ENCODE measurements at places on chromosomes 1 and 21.
A peak's percentile ranks its signal among the peaks of the same experiment; 100 is the strongest.

DNA sequence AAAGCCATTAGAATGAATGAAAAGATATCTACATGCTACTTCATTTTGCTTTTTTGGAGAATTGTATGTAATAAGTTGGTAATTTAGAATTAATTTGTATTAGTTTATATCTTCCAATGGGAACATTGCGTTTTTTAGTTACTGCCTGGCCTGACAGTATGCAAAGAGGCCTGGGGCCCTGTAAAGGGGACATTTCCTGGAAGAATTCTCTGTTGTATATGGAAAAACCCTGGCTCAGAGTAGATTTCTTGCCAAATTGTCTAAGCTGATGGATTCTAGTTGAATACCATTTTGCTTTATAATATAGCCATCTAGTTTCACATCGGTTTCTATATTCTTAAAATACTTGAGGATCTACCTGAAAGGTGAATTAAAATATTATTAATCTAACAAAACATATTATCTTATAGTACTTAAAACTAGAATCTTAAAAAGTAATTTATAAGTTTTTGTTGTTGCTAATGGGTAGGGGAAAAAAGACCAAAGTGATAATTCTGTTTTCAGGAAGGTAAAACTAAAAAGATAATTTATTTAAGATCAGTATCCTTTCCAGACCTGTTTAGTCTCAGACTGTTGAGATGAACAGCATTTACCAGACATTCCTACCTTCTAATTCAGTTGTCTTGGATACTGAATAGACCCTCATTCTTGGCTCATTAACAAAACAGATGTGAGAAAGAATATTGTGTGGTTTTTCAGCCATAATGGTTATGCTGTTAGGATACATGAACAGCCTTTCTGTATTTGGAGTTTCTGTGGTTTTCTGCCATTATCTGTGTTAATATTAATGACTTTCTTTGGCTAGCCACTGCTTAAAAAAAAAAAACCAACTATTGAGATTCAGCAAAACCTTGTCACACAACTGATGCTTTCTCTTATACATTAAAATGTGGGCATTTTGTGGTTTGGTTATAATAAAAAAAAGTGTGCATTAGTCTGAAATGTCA lies 4.8 kb downstream of the AGO3 start:
- DNase-seq: no peak

DNA sequence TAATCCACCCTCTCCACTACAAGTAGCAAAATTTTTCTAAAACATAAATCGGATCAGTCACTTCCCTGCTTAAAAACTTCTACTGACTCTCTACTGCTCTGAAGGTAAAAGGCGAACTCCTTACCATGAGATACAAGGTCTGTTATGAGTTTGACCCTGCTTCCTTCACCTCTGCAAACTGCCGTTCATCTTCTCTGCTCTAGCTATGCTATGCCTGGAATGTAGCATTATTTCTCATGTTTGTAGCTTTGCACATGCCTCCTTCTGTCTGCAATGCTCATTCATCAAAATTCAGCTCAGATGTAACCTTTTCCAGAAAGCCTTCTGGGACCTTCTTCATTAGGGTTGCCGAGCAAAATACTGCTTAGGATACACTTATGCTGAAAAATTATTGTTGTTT lies 30.8 kb downstream of the RPL5 start:
- no peak for DNase-seq

GRCh38 chr1:156910309-156910782 lies 10.1 kb upstream of the LRRC71 start:
- peak; percentile 42 for DNase-seq

DNA sequence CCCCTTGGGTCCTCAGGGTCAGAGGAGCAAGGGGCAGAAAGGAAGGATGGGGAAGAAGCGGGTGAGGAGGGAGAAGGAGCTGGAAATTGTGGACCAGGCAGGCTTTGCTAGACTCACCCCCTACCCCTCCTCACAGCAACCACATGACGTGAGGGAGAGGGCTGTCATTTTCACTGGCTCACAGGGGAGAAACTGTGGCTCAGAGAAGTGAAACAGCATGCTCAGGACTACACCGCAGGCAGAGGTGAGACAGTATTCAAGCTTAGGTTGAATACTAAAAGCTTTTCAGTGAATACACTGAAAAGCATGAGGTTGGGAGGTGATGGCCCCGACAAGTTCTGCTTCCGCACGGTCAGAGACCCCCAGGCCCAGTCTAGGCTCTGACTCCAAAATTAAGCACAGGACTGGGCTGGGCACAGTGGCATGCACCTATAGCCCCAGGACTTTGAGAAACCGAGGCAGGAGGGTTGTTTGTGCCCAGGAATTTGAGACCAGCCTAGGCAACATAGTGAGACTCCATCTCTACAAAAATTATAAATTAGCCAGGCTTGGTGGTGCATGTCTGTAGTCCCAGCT lies 1.2 kb upstream of the CLEC20A start:
- DNase-seq: no peak

GRCh38 chr1:116717318-116717717 lies 36.9 kb upstream of the CD2 start:
- DNase-seq: no peak

DNA sequence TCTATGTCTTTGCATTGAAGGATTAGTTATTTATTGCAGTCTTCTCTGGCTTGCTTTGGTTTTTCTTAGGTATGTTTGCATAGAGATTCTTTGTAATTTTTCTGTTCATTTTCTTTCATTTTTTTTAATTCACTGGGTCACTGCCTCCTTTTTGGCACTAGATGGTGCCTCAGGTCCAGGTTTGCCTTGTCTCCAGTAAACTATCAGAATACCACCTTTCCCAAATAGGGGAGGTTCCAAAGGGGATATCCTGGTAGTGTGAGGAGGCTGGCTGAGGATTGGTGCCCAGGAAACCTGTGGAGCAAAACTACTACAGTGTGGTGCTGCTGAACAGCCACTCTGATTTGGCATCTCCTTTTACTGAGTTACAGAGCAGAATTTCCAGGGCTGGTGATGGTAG lies 257.1 kb downstream of the KCTD3 start:
- no peak for DNase-seq

DNA sequence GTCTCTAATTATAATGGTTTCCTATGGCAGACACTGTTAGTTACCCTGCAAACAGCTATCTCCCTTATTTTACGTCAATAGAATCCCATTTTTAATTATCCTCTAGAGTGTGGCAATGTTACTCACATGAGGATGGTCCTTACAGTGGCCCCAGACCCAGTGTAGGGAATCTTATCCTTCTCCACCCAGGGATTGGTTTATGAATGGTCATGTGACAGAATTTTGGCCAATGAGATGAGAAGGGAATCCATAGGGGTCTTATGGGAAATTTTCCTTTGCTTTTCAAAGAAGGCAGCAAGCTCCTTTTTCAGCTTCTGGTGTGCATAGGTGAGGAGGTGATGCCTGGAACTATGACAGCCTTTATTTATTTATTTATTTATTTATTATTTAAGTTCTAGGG lies 59.0 kb upstream of the HUNK start:
- DNase-seq: no peak

GRCh38 chr1:53116307-53116810 lies 26.1 kb downstream of the SLC1A7 start:
- DNase-seq: no peak

- DNase-seq: no peak
These were observed 308.0 kb downstream of the MATN1 start for GRCh38 chr1:30415171-30415940.

DNA sequence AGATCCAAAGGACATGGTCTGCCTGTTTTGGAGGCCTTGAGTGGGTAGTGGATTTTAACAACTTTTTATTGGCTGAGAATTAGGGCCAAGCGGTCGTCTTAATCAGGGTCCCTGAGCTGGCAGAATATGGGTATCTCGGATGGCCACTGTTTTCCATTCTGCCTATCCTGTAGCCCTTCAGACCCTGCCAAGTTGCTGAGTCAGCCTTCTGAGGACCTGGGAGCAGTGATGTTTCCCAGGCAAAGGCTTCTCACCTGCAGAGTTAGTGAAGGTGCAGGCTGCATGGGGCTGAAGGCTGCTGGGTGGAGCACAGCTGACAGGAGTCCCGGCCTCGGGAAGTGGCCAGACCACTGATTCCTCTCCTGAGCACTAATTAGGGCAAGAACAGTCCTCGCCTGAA lies 11.4 kb downstream of the RASSF5 start:
- DNase-seq: no peak

DNA sequence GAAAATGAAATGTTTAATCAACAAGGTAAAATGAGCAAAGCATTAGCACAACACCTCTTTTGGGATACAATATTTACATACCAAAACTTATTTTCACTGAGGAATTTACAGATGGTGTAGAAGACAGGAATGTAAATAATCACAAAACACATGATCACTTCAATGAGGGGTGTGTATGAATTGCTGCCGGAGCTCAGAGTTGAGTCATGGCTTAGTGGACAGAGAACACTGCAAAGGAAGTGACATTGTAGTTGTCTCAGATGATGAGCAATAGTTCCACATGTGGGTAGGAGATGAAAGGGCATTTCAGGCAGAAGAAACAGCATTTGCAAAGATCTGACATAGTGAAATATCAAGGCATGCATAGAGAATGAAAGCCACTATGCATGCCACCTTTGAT lies 5.6 kb upstream of the KPRP start:
- DNase-seq: no peak

GRCh38 chr1:197995408-197996258 lies 78.5 kb downstream of the LHX9 start:
- DNase-seq: no peak

DNA sequence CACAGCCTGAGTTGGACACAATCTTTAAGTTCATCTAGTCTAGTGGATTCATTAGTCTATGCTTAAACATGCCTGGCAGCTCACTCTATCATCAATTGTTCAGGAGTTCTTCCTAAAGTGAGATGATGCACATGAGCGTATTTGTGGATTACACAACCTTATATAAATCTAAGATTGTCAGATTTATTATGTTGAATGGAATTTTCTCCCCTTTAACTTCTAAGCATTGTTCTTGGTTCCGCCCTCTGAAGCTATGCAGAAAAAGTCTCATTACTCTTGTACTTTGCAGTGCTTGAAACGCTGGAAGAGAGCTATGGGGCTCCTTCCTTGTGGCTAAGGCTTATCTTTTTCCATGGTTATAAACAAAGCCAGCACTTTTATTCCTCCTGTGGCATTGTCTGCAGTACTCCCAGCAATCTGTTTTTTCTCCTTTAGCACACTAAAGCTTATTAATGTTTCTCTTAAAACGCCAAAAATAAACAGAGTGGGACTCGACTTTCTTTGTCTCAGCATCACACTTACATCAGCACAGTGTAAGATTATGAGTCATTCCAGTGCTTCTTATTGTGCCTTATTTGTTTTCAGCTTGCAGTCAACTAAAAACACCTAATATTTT lies 316.8 kb upstream of the CAMK1G start:
- DNase-seq: no peak

DNA sequence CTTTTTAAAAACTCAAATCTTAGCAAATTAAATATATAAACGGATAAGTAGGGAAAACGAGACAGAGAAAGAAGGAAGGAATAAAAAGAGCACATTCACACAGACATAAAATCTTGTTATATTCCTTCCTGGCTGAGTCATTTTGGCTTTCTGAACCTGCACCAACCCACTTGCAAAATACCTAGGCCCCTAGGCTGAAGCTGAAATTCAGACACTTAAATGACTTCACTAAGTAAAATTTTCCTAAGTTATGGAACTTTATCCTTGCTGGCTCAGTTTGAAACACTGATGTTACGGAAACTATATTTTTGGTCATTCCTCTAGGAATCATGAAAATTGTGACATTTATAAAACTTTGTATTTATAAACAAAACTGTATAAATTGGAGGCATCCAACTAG lies 462.8 kb upstream of the NFIA start:
- no peak for DNase-seq

DNA sequence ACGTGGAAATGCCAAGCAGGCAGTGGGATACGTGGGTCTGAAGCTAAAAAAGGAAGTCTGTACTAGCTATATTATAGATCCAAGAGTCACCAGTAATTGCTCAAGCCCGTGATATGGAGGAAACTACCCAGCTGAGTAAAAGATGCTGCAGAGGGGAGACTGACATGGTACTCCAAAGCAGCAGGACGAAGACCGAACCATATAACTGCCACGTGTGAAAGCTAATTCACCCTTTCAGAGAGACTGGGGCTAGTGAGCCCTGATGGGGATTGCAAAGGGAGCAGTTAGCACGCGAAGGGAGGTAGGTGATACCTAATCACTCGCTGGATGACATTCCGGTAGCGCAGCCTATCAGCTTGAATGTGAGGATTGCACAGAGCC lies 316 bp downstream of the AP4B1 start:
- DNase-seq: no peak

- no peak for DNase-seq
These were observed 565 bp upstream of the DMRTB1 start for GRCh38 chr1:53458634-53459033.

DNA sequence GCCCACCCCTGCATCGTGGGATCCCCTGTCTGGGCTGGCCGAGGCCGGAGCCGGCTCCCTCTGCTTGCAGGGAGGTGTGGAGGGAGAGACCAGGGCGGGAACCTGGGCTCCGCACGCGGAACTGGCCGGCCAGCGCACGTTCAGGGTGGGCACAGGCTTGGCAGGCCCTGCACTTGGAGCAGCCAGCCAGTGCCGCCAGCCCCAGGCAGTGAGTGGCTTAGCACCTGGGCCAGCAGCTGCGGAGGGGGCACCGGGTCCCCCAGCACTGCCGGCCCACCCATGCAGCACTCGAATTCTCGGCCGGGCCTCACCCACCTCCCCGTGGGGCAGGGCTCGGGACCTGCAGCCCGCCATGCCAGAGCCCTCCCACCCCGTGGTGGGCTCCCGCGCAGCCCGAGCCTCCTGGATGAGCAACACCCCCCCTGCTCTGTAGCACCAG lies 422.6 kb downstream of the AMY1C start:
- DNase-seq: no peak

DNA sequence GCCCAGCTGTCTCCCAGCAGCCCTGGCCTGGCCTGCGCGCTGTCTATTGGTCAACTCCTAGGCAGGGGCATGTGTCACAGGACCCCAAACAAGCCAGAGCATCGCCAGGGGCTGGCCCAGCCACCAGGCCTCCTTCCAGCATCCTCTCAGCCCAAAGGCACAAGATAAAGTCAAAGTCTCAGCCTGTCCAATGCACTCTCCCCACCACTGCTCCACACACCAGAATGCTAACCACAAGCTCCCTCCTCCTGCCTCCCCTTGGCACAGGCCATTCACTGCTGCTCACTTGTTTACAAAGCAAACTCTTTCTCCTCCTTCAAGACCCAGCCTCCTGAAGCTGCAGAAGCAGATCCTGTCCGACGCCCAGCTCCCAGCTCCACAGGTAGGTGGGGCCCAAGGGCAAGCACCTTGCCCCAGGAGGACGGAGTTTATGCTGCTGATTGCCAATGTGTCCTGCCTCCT lies 133.4 kb downstream of the DMRTB1 start:
- DNase-seq: no peak
